ENCODE measurements at places on chromosomes 3 and 15.
A peak's percentile ranks its signal among the peaks of the same experiment; 100 is the strongest.

DNA sequence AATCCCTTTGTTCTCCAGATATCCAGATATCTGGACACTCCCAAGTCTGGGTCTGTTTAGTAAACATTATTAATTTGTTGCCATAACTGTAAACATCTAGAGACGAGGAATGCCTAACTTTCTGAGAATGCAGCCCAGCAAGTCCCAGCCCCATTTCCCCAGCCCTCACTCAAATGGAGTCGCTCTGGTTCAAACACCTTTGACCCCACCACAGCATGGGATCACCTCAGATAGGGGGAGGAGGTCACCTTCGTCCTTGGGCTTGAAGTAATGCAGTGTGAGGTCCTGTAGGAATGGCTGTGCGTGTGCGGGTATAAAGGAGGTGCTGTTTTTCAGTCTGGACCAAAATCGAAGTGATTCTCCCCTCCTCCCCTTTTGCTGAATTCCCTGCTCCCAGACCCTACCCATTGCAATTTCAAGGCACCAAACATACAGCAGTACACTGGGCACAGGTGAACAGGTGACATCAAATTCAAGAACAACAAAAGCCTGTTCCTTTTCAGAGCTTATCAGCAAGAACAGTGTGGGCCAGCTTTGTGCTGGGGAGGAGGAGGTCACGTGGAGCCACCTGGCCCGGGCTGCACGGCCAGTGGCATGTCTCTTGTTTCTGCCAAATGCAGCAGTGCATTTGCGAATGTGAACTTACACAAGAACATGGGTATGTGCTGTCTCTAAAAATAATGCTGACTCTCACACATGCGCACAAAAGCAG is 57.5 kb upstream of the TRPM1 start:
- no peak for DNase-seq

DNA sequence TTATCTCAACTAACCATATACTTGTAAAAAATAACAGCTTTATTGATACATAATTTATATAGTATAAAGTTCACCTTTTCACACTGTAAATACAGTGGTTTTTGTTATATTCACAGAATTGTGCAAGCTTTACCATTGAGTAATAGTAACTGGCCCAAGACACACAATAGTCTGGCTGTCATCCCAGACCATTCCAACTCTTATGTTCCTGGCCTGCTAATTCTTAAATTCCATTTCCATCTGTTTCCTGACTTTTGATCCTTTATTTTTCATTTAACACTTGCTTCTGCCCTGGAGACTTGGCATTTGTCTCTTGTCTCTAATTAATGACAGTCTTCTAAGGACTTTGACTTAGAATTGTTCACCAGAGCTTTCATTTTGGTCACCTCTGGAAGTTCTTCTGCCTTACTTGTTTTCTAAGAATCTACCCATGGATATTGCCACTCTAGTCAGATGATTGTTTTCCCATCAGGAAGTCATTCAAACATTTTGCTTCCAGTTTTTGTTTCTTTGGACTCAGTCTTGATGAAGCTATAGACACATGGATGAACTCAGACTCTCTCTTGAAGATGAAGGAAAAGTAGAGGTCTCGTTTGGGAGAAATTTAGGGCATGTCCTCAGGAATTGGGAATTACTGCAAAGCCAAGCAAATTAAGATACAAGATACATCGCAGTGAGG is 27.2 kb upstream of the PLSCR4 start:
- peak; percentile 96 for DNase-seq

- no peak for DNase-seq
Measured at GRCh38 chr3:20280257-20280656, 94.3 kb upstream of the SGO1 start.

GRCh38 chr3:160545504-160545871 is 19.9 kb downstream of the KPNA4 start:
- no peak for DNase-seq

GRCh38 chr3:47314056-47314764 is 31.5 kb downstream of the KLHL18 start:
- no peak for DNase-seq

GRCh38 chr3:45547764-45548680 is 46.5 kb upstream of the LIMD1 start:
- DNase-seq = no peak
